Amniotic epithelial cell (primary cell): ENCODE measurements at places on chromosomes 12 and 14.
A peak's percentile ranks its signal among the peaks of the same experiment; 100 is the strongest.

GRCh38 chr12:34126239-34126641 lies 103.9 kb downstream of the ALG10 start:
- no peak for DNase-seq

- peak; percentile 24 for DNase-seq
These were observed 229.2 kb downstream of the EMP1 start for GRCh38 chr12:13425766-13426165.

DNA sequence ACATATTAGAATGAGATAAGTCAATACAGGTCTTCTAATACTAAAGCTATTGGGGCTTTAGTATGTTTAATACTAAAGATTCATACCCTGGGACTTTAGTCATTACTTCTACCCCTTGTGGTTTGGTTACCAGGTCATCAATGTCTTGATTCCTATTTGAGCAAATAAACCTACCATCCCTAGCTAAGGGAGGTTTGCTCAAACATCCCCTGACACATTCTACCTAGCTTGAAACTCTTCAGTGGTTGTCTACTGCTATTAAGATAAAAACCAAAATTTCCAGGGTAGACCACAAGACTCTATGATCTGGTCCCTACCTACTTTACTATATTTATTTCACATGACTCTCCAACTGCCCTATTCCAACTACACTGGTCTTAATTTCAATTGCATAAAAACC lies 7.3 kb upstream of the C2CD5 start:
- DNase-seq: no peak

- DNase-seq: no peak
These were observed 16.5 kb downstream of the SPTLC2 start for GRCh38 chr14:77599889-77600288.

- no peak for DNase-seq
These were observed 51.2 kb downstream of the SMIM41 start for GRCh38 chr12:52130711-52131110.

- no peak for DNase-seq
These were observed 10.9 kb upstream of the HVCN1 start for GRCh38 chr12:110699591-110700445.

DNA sequence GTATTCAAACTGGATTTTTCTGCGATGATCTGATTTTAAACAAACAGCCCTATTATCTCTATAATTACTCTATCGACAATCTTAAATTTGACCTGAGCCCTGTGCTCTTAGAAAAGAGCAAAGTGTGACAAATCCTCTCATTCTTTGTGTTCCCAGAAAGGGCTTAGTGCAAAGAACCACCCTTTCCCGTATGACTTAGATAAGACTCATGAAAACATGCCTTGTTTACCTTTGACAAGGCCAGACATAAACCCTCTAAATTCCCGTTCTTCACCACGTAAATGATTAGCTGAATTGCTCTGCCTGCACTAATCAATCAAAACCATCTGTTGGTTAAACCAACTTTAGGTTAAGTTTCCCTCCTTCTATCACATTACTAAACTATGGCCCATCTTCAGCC lies 285.7 kb upstream of the SEL1L start:
- no peak for DNase-seq

DNA sequence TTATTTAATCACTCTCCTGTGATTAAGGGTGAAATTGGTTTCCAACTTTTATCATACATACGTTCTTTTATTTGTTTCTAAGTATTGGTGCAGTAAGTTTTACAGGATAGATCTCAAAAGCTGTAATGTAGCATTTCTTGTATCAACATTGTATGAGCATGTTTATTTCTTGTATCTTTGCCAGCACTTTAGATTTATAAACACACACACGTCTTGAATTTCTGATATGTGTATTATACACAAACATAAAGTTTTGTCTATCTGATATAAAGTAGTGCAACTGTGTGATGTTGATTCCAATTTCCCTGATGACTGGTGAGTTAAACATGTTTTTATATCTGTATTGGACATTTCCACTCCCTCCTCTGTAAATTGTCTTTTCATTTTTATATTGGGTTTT lies 134.7 kb downstream of the NOVA1 start:
- no peak for DNase-seq

GRCh38 chr12:97944576-97944975 lies 482.0 kb downstream of the RMST start:
- DNase-seq: no peak

DNA sequence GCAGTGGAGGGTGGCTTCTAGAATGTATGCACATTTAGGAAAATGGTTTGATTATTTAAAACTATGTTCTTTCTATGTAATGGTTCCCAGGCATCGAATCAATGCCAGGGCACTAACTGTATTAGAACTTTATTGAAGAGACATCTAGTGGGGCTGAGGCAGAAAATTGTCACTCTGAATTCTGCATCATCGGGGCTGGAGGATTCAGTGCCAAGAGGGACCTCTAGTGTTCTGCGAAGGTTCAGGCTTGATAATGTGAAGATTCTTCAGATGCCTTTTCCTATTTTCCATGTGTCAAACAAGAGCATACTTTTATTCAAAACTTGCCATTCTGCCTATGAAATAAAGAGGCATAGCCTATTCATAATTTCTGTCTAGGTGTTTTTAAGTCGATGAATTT lies 146.3 kb downstream of the CAND1 start:
- peak; percentile 29 for DNase-seq

DNA sequence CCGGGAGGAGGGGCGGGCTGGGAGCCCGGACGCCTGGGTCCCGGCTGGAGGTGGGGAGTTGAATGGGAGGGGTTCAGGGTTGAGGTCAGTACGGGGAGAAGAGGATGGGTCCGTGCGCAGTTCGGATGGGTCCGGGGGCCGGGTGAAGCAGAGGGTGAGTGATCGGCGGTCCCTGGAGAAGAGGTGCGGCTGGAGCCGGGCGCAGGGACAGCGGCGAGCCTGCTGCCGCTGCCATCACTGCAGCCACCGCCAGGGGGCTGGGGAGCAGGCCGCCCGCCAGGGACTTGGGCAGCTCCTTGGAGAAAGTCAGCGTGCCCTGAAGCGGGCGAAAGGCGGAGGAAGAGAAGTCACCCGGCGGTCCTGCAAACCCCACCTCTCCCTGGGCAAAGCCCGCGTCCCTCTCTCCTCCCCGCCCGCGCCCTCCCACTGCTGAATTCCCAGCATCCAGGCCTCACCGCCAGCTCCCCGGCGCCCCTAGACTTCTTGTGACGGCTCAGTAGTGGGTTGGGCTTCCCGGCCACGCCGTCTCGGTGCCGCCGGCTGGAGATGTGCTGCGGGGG lies 6.0 kb upstream of the GPR84 start:
- DNase-seq: peak; percentile 65

- DNase-seq: peak; percentile 88
These were observed 35.2 kb downstream of the SCARB1 start for GRCh38 chr12:124828264-124829007.

GRCh38 chr12:127592245-127592644 lies 674.7 kb upstream of the TMEM132C start:
- no peak for DNase-seq

DNA sequence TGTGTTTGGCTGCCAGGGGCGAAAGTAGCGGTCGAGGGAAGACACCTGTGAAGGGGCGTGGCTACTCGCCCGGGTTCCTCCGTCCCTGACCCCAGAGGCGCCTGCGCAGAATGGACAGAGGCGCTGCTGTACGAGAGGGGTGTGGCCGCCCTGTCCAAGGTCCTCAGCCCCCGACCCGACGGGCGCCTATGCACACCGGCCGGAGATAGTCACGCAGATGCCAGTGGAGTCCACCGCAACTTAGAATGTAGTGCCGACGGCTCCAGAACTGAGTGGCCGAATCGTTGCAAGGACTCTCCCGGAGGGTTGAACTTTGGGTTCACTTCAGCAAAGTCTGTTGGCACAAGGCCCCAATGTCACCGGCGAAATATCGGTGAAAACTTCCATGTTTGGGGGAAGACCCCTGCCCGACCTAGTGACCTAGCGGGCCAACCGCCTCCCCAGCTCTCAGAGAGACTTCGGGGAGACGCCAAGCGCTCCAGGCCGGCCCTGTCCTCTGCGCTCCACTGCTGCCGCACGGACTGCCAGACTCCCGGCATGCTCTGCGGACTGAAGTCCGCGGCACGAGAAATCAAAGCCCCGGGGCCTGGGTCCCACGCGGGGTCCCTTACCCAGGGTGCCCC lies 541 bp upstream of the RNU6-7 start:
- peak; percentile 43 for DNase-seq

GRCh38 chr14:33589334-33589733 lies 361.5 kb downstream of the EGLN3 start:
- peak; percentile 95 for DNase-seq

GRCh38 chr14:69023035-69023434 lies 43.9 kb upstream of the ACTN1 start:
- DNase-seq: no peak

DNA sequence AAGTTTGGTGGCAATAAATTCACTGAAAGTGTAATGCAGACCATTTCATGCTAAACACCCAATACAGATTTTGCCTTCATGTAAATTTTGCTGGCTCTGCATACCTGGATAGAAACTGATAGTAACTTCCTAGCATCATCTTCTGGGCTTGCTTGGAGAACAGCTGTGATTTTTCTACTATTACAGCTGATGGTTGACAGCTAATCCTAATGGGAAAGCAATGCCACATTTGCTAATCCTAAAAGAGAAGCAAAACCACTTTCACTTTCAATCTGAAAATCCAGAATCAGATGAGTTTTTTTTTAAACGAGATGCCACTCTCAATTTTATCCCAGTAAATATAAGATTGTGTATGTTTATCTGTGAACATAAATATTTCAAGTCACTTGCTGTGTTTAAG lies 1035.9 kb downstream of the TRHDE start:
- DNase-seq: no peak

- DNase-seq: no peak
These were observed 60.7 kb upstream of the STK38L start for GRCh38 chr12:27183342-27183741.

GRCh38 chr14:51822499-51822898 lies 37.9 kb upstream of the GNG2 start:
- no peak for DNase-seq

- no peak for DNase-seq
These were observed 400.5 kb downstream of the ADAMTS20 start for GRCh38 chr12:43151441-43151981.

DNA sequence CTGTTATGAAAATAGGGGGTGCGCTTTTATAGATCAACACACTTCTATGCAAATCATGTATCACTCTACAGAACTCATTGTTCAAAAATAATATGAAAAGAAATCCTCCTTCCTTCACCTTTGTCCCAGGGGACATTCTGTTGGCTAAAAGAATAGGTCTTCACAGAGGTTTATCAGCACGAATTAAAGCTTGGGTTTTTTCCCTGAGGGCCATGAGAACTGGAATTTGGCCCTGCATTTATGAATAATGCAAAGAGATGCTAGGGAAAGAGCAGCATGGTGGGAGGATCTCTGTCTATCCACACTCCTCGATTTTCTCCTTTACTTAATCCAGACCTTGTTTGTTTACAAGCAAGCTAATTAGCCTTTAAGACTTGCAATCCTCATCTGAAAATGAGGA lies 16.2 kb upstream of the CRADD start:
- no peak for DNase-seq

GRCh38 chr12:88468581-88468980 lies 111.7 kb downstream of the KITLG start:
- DNase-seq: peak; percentile 84

DNA sequence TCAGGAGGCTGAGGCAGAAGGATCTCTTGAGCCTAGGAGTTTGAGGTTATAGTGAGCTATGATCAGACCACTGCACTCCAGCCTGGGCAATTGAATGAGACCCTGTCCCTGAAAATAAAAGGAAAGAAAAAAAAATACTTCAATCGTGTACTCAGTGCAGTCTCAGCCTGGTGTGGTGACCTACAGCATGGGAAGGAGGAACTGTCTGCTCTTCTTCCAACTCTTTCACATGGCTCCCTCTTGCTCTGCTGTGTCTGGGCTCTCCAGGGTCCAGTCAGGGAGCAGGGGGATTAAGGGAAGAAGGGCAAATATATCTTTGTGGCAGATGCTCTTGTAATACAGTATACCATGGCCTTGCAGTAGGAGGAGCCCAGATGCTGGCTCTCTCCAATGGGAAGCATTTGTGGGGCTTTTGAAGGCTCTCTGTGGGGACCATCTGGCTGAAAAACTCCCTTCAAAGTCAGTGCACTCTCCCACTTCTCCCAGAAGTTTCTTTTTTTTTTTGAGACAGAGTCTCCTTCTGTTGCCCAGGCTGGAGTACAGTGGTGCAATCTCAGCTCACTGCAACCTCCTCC lies 76.6 kb upstream of the TMPO start:
- DNase-seq: no peak

- DNase-seq: no peak
These were observed 74.8 kb upstream of the CLMN start for GRCh38 chr14:95394297-95395097.

DNA sequence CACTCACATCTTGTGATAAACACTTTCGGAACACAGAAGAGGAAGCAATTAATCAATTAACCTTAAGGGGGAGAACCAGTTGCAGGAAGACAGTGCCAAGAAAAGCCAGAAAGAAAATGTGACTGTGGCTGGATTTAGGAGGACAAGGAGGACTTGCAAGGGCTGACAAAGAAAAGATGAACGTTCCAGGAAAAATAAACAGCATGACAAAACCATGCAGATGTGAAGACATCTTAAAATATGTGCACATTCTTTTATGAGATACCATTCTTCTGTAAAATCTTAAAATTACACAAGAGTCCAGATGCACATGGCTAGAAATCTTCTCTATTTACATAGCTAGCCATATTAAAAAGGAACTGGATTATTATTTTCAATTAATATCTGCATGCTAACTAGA lies 33.4 kb downstream of the KITLG start:
- peak; percentile 79 for DNase-seq

GRCh38 chr12:592024-592505 lies 71.2 kb downstream of the NINJ2 start:
- DNase-seq: no peak

GRCh38 chr12:122282061-122282460 lies 15.8 kb upstream of the VPS33A start:
- peak; percentile 74 for DNase-seq

GRCh38 chr14:89911010-89911919 lies 43.3 kb downstream of the EFCAB11 start:
- no peak for DNase-seq

DNA sequence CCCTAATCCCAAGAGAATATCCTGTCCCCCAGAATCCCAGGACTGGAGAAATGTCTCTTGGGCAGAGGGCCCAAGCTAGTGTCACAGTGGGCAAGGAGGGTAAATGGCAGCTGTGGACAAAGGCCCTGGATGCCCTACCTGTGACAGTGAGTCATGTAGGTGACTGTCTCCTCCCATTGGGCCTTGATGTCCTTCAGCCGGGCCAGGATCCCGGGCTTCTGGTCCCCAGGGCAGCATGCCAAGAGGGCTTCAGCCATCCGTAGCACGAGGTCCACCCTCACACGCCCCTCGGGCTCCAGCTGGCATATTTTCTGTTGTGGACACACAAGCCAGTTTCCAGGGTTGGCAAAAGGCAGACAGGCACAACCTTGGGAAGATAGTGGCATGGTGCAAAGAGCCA lies 48.8 kb downstream of the SYNE3 start:
- DNase-seq: no peak

GRCh38 chr12:81450920-81451739 lies 308.0 kb downstream of the PPFIA2 start:
- DNase-seq: peak; percentile 70

GRCh38 chr12:49635656-49636055 lies 12.3 kb downstream of the PRPF40B start:
- no peak for DNase-seq

- DNase-seq: no peak
These were observed 393.5 kb downstream of the NAV3 start for GRCh38 chr12:78224154-78224553.
